ELF-1 (cell line): ENCODE measurements at places on chromosomes 7 and 10.
A peak's percentile ranks its signal among the peaks of the same experiment; 100 is the strongest.

DNA sequence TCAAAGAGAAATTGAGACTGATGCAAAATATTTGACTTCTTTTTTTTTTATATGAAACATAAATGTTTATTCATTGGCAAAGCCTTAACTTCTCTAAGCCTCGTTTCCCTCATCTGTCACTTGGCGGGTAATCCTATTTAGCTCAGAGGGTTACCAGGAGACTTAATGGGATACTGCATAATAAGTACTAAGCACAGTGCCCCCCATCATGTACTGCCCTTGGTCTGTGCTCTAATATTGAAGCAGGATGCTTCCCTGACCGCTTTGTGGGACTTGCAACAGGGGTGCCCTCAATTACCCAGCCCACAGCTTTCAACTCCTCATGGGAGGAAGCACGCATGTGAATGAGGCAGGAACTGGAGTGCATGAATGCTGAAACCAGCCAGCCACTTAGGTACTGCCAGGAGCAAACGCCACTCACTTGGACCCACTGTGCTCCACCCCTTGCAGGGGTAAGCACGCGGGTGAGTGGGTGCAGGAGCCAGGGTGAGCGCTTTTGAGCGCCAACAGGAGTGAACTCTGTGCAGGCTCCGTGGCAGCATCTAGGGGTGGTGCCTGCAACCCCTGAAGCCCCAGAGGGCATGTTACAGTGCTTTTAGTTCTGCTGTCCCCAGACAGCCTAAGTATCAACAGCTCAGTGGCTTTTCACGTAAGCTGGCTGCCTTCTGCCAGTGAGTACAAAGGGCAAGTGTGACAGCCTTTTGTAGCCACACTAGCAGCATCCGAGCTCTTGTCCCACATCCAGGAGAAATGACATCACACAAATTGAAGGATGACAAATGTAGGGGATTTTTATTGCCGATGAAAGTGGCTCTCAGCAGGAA is 209.8 kb upstream of the C7orf33 start:
- no peak for DNase-seq

- DNase-seq = no peak
These were observed 26.5 kb downstream of the VWA2 start for GRCh38 chr10:114265392-114266053.

GRCh38 chr10:77301305-77301730 is 336.3 kb downstream of the KCNMA1 start:
- no peak for DNase-seq

DNA sequence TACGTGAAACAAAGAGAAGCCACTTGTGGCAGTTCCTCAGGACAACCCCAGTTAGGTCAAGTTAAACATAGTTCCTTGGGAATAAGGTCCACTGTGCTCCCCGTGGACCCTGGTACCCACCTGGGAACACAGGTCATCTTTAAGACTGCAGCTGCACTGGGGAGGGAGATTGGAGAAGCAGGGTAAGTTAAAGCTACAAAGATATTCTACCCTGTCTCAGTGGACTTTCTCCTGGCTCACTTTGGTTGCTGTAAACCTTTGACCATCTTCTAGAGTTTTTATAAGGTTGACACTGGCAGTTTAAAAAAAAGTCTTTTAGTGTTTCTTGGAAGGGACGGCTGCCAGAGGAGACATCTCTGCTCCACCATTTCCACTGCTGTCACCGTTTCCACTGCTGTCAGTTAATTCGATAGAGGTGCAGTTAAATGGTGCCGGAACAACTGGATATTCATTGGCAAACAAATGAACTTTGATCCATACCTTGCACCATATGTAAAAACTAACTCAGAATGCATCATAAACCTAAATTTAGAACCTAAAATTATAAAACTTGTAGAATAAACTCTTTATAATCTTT is 42.5 kb downstream of the LMTK2 start:
- no peak for DNase-seq

DNA sequence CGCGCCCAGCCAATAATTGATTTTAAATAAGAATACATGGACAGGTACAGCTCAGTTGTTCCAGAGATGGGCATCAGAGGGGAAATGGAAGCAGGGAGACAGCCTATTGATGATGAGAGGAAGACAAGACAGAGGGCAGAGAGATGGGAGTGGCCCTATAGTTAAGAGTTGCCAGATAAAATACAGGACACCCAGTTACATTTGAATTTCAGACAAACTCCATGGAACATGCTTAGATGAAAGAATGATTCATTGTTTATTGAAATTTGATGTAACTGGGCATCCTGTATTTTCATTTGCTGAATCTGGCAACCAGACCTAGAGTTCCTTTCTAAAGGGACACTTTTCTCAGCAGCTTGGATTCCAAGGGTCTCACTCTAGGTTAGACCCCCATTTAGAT is 341.1 kb downstream of the FRMD4A start:
- no peak for DNase-seq

- no peak for DNase-seq
These were observed 42.4 kb upstream of the PRKAR2B start for GRCh38 chr7:107002126-107002525.

DNA sequence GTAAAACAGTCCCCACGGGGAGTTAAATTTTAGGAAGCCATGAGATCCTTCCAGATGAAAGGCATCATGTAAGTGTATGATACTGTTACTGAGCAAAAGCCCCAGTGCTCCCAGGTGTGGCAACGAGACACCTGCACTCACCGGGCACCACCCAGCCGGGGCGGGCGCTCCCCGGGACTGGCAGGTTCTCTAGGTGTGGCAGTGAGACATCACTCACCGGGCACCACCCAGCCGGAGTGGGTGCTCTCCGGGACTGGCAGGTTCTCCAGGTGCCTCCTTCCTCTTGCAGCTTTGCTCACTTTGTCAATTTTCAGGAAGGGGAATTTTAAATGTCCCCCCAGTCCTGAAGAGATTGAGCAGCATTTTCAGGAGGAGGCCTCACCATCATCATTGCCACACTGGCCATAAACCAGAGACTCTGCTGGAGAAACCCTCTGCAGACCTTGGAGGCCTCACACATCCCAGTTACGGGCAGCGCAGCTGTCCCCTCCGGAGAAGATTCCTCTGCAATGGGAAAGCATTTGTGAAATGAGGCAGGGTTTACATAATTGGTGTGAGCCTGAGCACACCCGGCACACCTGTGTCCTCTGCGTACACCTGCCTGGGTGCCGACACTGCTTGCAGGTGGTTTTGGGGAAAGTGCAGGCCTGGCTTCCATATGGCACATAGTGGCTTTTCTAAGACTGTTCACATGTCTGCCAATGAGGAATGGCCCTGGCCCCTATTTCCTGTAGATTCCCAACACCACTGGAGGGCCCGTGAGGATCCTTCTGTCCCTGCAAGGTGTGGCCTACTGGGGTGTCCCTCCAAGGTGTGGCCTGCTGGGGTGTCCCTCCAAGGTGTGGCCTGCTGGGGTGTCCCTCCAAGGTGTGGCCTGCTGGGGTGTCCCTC is 191.4 kb downstream of the EBF3 start:
- no peak for DNase-seq

GRCh38 chr10:132713421-132714095 is 72.4 kb downstream of the NKX6-2 start:
- peak; percentile 30 for DNase-seq

- DNase-seq = peak; percentile 45
These were observed 38.5 kb upstream of the STEAP4 start for GRCh38 chr7:88344956-88345832.

- DNase-seq = no peak
These were observed 400.0 kb downstream of the PHF14 start for GRCh38 chr7:11373546-11374142.

DNA sequence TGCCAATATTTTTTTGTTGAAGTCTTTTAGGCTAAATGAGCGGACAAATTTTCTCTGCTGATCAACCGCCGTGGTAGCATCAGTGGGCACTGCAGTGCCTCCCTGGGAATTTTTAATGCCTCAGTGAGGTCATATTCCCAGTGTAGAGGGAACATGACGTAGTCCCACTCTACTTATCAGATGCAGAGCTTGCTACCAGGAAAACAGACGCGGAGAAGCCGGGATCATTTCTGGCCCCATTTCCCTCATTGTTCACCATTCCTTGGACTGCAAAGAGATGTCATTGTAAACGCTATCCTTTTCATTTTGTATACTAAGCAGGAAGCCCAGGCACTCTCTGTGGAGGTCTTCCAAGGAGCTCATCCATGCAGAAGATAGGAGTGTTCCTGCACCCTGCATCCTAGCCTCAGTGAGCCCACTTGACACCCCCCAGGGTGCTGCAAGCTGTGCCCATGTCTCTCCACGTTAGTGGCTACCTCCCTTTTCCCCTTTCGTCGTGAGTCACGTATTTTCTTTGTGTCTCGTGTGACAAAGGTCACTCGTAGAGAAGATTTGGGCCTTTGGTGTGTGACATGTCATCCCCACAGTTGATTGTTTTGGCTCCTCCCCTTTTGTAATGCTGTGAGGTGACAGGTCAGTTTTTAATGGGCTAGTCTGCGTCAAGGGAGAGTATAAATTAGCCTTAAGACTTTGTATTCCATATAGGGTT is 145.5 kb downstream of the TCF7L2 start:
- DNase-seq = no peak

DNA sequence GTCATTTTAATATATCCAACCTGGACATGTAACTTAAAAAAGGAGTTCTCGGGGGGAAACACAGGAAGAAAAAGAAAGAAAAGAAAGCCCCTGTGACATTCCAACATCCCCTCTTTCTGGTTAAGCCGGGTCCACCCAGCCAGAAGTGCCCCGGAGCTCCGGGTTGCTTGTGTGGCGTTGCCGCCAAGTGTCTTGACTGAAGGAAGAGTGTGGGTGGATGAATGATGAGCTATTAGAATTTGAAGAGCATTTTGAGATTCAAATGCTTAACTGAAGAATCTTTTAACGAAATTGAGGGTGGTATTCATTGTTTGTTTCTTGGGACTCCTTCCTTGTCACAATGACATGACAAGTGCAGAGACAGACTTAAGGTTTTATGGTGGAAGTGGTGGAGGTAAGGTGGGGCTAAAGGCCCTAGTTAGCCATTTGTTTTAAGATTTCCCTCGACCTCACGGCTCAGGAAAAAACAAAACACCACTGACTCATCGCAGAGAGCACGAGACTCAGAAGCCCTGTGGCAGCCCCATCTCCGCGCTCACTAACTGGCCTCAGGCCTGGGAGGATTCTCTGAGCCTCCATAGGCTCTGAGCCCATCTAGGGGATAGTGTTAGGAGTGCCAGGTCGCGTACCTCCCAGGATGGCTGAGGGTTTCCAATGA is 1.8 kb upstream of the GLI3 start:
- peak; percentile 81 for DNase-seq

GRCh38 chr10:61391281-61391680 is 61.9 kb downstream of the TMEM26 start:
- DNase-seq = no peak

GRCh38 chr10:127962205-127962604 is 55.3 kb downstream of the PTPRE start:
- no peak for DNase-seq

- DNase-seq = no peak
These were observed 12.2 kb downstream of the KCNMA1 start for GRCh38 chr10:77625379-77625778.

DNA sequence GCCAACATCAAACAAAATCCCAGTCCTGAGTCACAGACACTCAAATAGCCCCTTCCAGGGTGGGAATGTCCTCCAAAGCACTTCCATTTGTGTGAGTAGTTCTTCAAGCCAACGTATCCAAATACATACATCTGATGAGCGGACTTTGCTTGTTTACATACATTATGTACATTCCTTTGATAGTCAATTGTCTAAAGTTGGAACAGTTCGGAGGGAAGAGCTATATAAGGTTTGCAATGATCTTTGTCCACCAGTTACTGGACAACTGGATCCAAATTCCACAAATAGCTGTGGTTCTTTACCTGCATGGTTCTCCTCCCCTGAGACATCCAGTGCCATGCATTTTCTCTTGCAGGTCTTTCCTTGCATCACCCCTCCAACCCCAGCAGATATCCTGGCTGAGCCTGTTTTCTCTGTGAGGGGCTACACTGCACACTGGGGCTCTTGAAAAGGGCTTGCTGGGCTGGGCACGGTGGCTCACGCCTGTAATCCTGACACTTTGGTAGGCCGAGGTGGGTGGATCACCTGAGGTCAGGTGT is 4.7 kb upstream of the MGMT start:
- no peak for DNase-seq

DNA sequence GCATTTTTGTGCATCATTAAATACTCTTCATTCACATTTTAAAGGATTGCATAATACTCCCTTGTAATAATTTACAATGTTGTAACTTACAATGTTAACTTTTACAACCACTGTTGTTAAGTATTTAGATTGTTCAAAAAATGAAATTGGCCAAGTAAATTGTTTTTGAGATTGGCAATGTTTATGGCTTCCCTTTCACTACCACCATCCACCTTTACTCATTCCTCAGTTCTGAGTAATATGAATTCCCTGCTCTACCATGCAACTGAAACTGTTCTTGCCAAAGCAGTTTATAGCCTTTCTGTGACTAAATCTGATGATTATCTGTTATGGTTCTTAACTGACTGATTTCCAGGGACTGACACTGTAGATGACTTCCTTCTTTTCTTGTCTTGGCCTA is 80.5 kb upstream of the TMEM106B start:
- DNase-seq = no peak

- no peak for DNase-seq
These were observed 634.7 kb downstream of the ARL4A start for GRCh38 chr7:13322126-13322525.

GRCh38 chr10:31754803-31755624 is 173.6 kb downstream of the ARHGAP12 start:
- DNase-seq = peak; percentile 86

DNA sequence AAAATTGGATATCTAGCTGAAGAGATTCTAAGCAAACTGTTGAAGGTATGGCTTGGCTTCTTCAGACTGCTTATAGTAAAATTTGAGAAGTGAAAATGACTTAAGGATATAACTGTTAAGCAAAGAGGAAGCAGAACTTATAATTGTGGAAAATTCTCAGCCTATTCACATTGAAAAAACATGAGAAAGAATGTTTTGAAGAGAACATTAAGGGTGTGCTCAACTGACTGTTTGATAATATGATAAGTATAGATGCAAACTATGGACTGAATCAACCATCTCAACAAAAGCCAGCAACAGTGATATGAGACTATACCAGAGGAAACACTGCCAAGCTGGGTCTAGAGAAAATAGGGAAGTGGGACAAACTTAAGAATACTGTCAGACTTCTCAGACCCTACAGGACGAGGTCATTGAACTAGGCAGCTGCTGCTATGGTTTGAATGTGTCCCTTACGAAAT is 133.1 kb upstream of the PPP1R3A start:
- DNase-seq = no peak

DNA sequence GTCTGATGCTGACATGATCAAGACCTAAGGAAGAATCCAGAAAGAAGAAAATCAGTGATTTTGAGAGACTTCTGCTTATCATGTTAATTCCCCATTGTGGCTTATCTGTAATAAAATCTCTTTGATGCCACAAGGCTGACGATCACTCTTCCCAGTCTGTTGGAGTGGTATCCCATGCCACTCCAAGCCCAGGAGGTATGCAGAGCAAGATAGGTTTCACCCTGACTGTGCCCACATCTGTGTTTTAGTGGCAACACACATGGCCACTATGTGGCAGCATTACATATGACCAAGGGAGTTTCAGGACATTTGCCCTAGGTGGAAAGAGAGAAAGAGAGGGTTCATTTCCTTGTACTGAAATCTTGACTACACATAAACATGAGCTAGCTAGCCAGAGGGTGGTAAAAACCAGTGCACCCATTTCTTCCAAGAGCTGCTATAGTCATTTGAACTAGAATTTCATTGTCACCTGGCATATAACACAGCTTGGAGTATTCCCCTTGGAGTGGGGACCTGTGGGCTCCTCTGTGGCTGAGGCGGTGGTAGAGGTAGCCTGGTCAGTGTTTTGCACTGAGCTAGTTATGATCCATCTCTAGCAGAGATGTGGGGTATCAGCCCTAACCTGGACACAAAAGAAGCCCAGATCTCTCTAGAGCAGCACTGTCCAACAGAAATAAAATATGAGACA is 20.8 kb downstream of the LAMB4 start:
- DNase-seq = no peak
